ENCODE measurements at places on chromosomes 12 and 14.

DNA sequence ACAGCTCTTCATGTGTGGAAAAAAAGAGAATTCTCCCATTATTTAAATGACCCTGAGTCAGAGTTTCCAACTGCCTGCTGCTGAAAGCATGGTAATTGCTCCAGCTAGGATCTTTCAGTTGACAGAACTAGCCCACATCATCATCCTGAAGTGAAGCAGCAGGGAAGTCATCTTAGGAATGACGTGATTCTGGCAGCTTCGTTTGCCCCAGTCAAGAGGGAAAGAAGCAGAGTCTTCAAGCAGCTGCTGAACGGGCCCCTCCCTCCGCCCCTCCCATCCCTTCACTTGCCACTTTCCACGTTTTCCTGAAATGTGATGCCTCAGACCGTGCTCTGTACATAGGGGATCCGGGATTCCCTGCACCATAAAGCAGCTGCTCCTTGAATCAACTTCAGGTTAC is 455.0 kb upstream of the TMEM132C start:
- no peak for DNase-seq

DNA sequence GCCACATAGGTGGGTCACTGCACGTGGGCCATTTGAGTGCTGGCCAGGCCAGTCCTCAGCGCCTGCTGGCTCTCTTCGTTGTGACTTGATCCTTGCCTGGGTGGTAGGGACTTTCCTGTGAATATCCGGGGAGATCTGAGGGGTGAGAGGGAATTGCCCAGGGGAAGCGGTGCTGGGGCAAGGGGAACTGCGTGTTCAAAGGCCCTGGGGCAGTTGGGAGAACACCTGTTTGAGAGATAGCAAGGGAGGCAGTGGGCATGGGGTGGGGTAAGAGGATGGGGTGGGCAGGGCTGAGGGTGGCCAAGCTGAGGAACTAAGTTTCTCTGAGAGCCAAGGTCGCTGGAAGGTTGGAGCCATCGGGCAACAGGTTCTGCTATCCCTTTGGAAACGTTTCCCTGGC is 25.0 kb downstream of the SETD1B start:
- DNase-seq = no peak

DNA sequence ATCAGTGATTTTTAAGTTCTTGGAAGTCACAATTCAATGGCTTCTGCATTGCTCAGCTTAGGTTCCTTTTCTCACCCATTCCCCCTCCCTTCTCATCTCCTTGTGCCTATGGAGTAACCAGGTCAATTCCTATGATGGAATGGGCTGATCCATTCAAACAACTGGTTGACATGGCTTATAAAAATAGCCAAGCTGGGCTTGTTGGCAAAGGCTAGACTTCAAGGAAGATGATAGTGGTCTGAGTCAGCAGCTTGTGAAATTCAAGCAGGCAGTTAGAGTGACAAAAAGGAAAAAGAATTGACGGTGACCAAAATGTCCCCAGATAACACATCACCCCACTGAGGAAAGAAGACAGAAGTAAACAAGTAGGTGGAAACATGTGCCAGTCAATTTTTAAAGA is 119.9 kb upstream of the PCED1B start:
- DNase-seq = no peak

DNA sequence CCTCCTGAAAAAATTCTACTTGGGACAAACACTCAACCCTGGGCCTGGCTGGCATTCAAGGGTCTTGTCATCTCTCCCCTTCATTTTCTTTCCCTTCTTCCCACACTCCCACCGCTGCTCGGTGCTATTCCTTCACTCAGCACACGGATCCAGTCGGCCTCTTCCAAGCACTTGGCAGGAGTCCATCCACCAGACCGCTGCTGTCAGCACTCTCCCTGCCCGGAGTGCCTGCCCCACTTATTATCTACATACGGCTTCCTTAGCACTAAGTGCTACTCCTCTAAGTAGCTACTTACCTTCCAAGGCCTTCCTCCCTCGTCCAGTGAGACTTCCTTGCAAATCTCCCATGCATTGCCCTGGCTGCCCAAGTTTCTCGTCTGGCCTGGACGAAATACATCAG is 29.8 kb downstream of the CALM1 start:
- no peak for DNase-seq

DNA sequence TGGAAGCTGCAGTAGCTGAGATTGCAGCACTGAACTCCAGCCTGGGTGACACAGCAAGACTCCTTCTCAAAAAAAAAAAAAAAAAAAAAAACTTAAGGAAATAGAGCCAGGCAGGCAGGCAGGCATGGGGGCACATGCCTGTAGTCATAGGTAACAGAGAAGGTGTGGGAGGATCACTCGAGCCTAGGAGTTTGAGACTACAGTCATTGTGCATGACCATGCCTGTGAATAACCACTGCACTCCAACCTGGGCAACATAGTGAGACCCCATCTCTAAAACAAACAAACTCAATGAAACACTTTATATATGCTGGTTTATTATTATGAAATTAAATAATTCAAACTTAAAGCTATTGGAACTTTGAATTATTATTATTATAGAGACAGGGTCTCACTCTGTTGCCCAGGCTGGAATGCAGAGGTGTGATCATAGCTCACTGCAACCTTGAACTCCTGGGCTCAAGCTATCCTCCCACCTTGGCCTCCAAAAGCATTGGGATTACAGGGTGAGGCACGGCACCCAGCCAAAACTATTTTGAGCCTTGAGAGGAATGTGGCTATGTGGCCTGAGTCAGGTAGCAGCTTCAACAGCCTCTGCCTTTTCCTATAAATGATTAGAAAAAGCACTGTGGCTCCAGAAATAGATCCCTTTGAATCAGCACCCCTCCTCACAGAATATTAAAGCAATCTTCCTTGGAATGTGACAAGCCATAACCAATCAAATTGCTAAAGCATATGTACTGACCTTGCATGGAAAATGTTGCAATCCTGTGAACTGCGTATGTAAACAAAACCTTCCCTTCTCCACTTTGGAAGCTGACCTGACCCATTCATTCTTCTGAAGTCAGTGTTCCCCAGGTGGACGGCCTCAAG is 34.7 kb upstream of the YY1 start:
- DNase-seq = no peak

GRCh38 chr14:36718216-36718615 is 56.6 kb downstream of the PAX9 start:
- no peak for DNase-seq

- no peak for DNase-seq
These were observed 97.4 kb upstream of the CCND2 start for GRCh38 chr12:4176168-4176567.

DNA sequence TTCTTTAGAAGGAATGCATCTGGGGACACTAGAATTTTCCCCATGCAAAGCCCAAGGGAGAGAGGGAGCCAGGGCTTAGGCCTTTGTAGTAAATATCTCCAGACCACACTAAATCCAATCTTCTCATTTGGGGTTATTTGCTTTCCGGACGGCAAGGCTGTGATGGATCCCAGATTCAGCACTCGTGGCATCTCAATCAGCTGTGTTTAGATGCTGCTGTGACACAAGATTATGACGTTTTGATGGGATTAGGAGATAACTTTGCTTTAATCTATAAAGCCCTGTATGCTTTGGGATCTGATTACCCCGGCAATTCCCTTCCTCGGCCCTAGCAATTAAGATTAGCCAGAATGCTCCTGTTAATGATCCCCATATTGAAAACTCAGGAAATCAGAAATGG is 686.7 kb upstream of the TBX3 start:
- DNase-seq = no peak

- no peak for DNase-seq
These were observed 17.5 kb downstream of the BCL11B start for GRCh38 chr14:99254328-99255009.

DNA sequence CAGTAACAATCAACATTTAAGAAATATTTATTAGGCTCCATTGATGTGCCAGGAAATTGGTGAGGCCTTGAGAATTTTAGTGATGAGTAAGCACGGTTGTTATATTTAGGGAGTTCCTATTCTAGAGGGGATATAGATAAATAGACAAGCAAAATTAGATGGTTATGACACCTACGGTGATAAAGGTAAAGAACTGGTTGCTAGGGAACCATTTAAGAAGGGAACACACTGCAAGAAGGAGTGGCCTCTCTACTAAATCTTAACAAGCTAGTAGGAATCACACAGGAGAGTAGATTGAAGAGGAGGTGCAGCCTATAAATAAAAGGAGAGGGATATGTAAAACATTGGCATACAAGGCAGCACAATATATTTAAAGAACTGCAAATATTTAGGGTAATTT is 155.2 kb downstream of the LRIG3 start:
- DNase-seq = no peak

DNA sequence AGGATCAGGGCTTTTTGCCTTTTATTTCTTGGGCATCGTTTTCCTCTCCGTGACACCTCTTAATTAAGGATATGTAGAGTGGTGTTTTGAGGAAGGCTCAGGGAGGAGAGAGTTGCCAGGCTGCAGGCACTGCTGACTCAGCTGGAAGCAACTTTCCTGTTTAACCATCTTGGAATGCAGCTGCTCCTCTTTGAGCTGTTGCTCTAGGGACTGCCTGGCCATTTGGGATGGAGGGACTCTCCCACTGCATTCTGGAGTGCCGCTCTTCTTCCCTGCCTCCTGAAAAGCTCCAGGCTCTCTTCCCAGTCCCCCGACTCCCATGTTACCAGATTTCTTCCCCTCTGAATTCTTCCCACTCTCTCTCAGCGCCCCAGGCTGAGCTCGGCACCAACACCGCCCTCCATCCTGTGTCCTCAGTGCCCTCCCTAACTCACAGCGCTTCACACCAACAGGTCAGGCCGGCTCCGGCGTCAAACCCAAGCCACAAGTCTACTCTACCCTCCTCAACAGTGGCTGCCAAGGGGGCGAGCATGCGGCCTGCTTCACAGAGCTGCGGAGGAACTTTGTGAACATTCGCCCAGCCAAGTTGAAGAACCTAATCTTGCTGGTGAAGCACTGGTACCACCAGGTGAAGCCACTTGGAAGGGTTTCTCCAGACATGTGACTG is 5.9 kb downstream of the OAS3 start:
- DNase-seq = no peak

DNA sequence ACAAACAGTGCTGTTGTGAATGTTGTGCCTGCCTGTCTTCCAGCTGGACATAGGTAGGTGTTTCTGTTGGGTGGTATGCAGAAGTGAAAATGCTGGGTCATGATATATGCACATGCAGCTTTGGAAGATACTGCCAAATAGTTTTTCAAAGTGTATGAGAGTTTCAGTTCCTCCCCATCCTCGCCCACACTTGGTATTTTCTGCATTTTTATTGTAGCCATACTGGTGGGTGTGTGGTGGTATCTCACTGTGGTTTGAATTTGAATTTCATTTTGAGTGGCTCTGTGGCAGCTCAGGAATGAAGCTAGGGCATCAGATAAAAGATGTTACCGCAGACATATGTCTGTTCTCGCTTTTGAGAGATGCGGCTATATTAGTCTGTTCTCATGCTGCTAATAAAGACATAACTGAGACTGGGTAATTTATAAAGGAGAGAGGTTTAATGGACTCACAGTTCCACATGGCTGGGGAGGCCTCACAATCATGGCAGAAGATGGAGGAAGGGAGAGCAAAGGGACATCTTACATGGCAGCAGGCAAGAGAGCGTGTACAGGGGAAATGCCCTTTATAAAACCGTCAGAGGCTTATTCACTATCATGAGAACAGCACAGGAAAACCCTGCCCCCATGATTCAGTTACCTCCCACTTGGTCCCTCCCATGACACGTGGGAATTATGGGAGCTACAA is 183.1 kb downstream of the CAND1 start:
- DNase-seq = no peak

DNA sequence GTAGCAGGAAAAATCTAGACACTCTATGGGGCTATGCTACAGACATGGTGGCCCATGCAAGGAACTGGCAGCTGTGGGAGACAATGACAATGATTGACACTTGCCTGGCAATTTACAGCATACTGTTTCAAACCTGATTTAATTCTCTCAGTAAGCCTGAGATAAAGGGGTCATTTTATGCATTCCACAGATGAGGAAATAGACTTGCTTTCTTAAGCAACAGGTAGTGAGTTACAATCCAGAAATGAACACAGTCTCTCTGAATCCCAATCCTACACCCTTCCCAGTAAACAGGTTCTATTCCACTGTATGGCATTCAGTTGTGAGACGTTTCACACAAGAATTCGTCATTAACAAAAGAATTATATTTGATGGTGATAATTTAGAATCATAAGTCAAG is 15.5 kb upstream of the PCNX1 start:
- no peak for DNase-seq

DNA sequence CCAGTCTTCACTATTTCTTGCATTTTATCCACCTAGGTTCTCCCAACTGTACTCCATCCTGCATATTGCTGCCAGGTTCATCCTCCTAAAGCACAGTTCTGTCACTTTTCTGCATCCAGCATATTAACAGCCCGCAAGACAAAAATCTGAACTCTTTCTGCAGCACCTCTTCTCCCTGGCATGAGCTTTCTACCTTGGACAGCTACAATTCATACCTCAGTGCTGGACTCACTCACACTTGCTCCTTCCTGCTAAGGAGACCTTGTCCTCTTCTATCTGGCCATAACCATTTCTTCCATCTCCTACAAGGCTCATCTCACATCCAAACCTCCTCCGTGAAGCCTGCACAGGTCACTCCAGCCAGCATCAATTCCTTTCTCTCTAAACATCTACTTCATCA is 170.1 kb upstream of the GRIP1 start:
- no peak for DNase-seq

- no peak for DNase-seq
These were observed 28.4 kb downstream of the DIP2B start for GRCh38 chr12:50533203-50533584.

DNA sequence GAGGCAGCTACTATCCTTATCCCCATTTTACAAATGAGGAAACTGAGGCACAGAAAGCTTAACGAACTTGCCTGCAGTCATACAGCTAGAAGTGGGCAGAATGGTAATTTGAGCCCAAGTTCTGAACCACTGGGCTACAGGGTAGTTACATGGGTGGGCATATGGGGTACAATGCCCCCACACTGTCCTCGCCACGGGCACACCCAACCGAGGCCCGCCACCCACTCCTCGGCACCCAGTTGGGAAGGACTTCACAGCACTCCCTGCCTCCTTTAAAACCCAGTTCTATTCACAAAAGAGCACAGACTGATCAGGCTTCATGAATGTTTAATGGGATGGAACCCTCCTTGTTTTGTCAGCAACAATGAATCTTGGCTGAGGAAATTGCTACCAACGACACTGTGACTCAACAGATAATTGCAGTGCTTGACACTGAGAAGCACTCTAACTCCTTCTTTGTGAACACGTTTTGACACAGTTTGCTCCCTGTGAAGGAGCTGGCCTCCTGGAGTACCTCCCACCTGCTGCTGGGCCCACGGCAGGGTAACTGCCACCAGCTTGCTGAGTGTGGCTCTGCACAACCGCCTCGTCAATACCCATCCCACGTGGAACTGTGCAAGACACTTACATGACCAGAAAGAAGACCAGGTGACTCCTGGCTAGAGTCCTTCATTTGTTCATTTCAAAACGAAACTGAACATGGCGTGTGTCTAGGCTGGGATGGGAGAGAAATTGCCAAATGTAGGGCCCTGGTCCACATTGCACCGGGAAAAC is 63.5 kb downstream of the CLMN start:
- no peak for DNase-seq

DNA sequence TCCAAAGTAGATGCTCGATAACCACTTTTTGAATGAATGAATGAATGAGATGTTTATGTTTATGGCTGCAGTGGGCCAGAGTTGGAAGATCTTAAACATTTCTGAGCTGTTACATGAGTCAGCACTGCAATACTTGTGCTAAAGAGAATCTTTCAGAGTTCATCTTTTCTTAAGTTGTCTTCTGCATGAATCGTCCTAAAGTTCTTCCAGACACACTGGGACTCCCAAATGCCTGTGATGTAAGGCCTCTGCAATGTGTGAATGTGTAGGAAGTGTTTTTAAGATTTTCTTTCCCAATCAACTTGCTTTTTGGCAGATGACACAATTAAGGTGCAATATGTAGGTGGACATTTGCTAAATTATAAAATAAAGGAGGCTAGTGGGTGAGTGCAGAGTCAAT is 50.3 kb upstream of the TRIM9 start:
- DNase-seq = no peak
